Esophagus muscularis mucosa (tissue), 4 donors: ENCODE measurements at places on chromosomes 1 and 21. TPM values are rescaled to one million over a fixed set of nuclear protein-coding genes. Genes with fewer than 3 reads are reported as not detected.

DNA sequence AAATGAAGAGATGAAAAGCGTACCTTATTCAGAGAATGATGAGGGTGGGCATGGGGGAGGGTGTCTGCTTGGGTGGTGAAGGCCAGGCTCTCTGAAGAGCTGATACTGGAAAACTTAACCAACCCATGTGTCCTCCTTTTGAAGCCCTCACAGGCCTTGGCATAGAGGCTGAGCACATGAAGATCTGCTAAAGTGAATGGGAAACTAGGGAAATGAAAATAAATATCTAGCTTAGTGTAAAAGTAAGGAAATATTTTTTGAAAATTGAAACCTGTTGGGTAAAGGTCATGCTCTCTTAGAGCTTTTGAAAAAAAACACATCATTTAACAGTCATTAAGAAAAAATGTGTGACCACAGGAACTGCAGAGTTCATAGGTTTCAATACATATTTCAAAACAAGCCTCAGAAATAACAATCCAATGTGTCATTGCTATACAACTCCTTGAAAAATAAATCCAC is 40.5 kb upstream of the RALGPS2 start:
- H3K4me3 ChIP-seq = no peak overlapping the region
- no peaks in the 10 kb centered on the region for H3K36me3 ChIP-seq
- no peak for DNase-seq
- no peaks in the 10 kb centered on the region for H3K4me1 ChIP-seq

- DNase-seq = no peak
- H3K4me3 ChIP-seq = no peak overlapping the region
- H3K36me3 ChIP-seq = no peaks in the 10 kb centered on the region
- no peak overlapping the region for H3K27ac ChIP-seq
- H3K4me1 ChIP-seq = no peaks in the 10 kb centered on the region
Observed at GRCh38 chr1:20705203-20705755, 12.5 kb downstream of the KIF17 start.

- H3K36me3 ChIP-seq = no peaks in the 10 kb centered on the region
- H3K4me3 ChIP-seq = no peak within 1 kb of the TSS
- no peak within 1 kb of the TSS for H3K27ac ChIP-seq
Observed at GRCh38 chr21:44626673-44627143, at the start of gene KRTAP10-9. KRTAP10-9 (plus strand) TSS chr21:44627093; CDS start chr21:44627172, 79 bp downstream.

DNA sequence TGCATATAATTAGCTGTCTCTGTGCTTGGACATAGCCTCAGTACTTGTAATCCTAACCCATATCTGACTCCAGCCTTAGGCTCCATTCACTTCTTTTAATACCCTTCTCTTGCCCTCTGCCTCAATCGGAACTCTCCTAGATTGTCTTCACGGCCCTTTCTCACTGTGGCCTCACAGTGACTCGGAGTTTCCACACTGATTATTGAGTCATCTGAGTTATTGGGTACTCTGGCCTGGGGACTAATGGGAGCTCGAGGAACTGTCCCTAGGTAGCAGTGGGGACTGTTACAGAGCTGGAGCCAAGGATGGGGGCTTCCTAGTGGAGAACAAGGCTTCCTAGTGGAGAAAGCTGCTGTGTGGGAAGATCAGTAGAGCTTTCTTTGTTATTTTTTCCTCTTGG is 17.0 kb downstream of the TRAF5 start:
- no peak for DNase-seq
- peaks cover 58% of the 10 kb centered on the region for H3K4me1 ChIP-seq
- no peak overlapping the region for H3K27ac ChIP-seq
- H3K36me3 ChIP-seq = no peaks in the 10 kb centered on the region

- H3K27ac ChIP-seq = no peak overlapping the region
- no peaks in the 10 kb centered on the region for H3K27me3 ChIP-seq
- no peak overlapping the region for H3K4me3 ChIP-seq
- DNase-seq = no peak
- no peaks in the 10 kb centered on the region for H3K36me3 ChIP-seq
Observed at GRCh38 chr1:102742426-102742825, 365.9 kb downstream of the COL11A1 start.

DNA sequence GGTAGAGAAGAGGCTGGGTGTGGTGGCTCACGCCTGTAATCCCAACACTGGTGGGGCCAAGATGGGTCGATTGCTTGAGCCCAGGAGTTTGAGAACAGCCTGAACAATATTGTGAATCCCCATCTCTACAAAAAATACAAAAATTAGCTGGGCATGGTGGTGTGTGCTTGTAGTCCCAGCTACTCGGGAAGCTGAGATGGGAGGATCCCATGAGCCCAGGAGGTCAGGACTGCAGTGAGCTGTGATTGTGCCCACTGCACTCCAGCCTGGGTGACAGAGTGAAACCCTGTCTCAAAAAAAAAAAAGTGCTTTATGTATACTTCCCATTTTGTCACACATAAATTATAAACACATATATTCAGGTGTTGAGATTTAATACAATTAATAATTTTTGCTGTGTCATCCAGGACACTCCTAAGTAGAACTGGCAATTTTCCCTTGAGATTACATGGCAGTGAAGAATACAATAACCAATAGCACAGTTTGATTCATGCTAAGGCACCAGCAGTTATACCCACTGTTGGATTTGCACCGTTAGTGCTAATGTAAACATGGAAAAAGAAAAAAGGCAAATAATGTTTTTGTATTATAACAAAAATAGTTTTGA is 15.5 kb downstream of the GABPB2 start:
- no peak overlapping the region for H3K4me3 ChIP-seq
- H3K27me3 ChIP-seq = no peaks in the 10 kb centered on the region
- no peak for DNase-seq
- peaks cover 5% of the 10 kb centered on the region for H3K4me1 ChIP-seq

GRCh38 chr1:208036918-208037766 is 126.2 kb upstream of the CD34 start:
- H3K27ac ChIP-seq = no peak overlapping the region
- H3K4me3 ChIP-seq = no peak overlapping the region
- peaks cover under 1% of the 10 kb centered on the region for H3K4me1 ChIP-seq
- no peaks in the 10 kb centered on the region for H3K27me3 ChIP-seq
- H3K36me3 ChIP-seq = peaks cover 96% of the 10 kb centered on the region

DNA sequence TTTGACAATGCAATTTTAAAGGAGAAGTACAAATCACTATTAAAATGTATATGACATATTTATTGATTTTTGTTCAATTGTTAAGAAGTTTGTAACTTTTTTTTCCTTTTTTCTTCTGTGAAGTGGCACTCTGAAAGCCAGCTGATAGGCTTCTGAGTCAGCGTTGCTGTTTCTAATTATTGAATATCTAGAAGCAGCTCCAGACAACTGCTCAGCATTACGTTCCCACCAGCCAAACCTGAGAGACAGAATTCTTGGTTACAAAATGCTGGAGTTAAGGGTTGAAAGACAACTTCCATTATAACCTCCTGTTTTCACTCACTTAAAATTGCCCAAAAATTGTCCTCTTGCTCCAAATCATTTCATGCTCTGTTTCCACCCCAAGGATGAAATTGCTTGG is 31.4 kb upstream of the LMX1A start:
- peaks cover 15% of the 10 kb centered on the region for H3K4me1 ChIP-seq
- no peak for DNase-seq
- no peak overlapping the region for H3K27ac ChIP-seq
- no peak overlapping the region for H3K4me3 ChIP-seq
- no peaks in the 10 kb centered on the region for H3K27me3 ChIP-seq

- no peaks in the 10 kb centered on the region for H3K36me3 ChIP-seq
- H3K27me3 ChIP-seq = no peaks in the 10 kb centered on the region
- no peak overlapping the region for H3K27ac ChIP-seq
- peaks cover 5% of the 10 kb centered on the region for H3K4me1 ChIP-seq
- no peak overlapping the region for H3K4me3 ChIP-seq
Observed at GRCh38 chr1:3959361-3959760, 59.3 kb upstream of the C1orf174 start.

- no peak for DNase-seq
- H3K4me3 ChIP-seq = no peak overlapping the region
- H3K27me3 ChIP-seq = no peaks in the 10 kb centered on the region
- H3K27ac ChIP-seq = no peak overlapping the region
- H3K36me3 ChIP-seq = no peaks in the 10 kb centered on the region
- peaks cover 6% of the 10 kb centered on the region for H3K4me1 ChIP-seq
Observed at GRCh38 chr21:27306791-27307775, 340.2 kb upstream of the ADAMTS5 start.

- H3K36me3 ChIP-seq = no peaks in the 10 kb centered on the region
- H3K27ac ChIP-seq = no peak overlapping the region
- H3K4me1 ChIP-seq = no peaks in the 10 kb centered on the region
- H3K27me3 ChIP-seq = no peaks in the 10 kb centered on the region
Observed at GRCh38 chr1:168653567-168653966, 75.4 kb downstream of the DPT start.

- H3K36me3 ChIP-seq = peaks cover 59% of the 10 kb centered on the region
- H3K4me1 ChIP-seq = peaks cover 17% of the 10 kb centered on the region
- H3K27me3 ChIP-seq = no peaks in the 10 kb centered on the region
- H3K27ac ChIP-seq = no peak overlapping the region
- DNase-seq = no peak
- no peak overlapping the region for H3K4me3 ChIP-seq
Observed at GRCh38 chr1:19257178-19257914, 5.7 kb downstream of the MRTO4 start.

DNA sequence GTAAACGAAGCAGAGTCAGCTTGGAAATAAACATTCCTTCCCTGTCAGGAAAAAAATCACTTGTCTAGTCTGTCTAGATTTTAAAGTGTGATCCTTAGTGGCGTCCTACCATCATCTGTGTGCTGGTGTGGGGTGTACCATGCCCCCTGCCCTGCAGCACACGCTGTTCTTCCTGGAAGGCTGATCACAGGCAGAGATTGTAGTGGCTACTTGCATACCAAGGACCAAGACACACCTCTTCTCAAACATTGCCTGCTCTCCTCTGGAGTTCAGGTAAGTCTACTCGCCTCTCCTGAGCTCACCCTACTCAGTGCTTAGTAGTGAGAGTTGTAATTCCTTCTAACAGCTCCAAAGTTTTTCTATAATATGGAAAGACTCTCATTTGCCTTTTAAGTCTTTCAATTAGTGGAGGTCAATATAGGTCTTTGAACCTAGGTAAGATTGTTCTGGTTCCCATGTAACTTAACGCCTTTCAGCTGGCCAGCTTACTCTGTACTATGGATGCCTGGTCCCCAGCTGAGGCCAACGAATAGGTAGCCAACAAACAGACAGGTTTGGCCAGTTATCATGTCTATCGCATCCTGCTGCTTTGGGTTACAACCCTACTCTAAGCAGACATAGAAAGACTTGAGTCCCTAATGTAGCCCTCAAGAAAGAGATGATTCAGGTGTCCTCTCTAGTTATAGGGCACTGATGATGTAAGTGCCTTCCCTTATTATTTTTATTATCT is 55.4 kb downstream of the XCL1 start:
- no peak overlapping the region for H3K27ac ChIP-seq
- no peaks in the 10 kb centered on the region for H3K36me3 ChIP-seq
- no peak overlapping the region for H3K4me3 ChIP-seq
- no peaks in the 10 kb centered on the region for H3K27me3 ChIP-seq
- DNase-seq = no peak
- H3K4me1 ChIP-seq = peaks cover 21% of the 10 kb centered on the region

GRCh38 chr1:169107603-169108208 is 1.2 kb downstream of the ATP1B1 start:
- peaks cover 4% of the 10 kb centered on the region for H3K36me3 ChIP-seq
- peak overlapping the region; percentile 98 for H3K27ac ChIP-seq

GRCh38 chr1:17768651-17769241 is 13.6 kb downstream of the ACTL8 start:
- H3K36me3 ChIP-seq = no peaks in the 10 kb centered on the region
- peaks cover 10% of the 10 kb centered on the region for H3K4me1 ChIP-seq
- no peak for DNase-seq
- H3K27me3 ChIP-seq = no peaks in the 10 kb centered on the region
- H3K27ac ChIP-seq = peak overlapping the region; percentile 15

- no peak for DNase-seq
- H3K4me1 ChIP-seq = no peaks in the 10 kb centered on the region
- H3K36me3 ChIP-seq = no peaks in the 10 kb centered on the region
- H3K27me3 ChIP-seq = no peaks in the 10 kb centered on the region
- no peak overlapping the region for H3K4me3 ChIP-seq
Observed at GRCh38 chr1:188762166-188762743, 1715.4 kb downstream of the BRINP3 start.

GRCh38 chr1:241299347-241299746 is 57.7 kb downstream of the RGS7 start:
- H3K27ac ChIP-seq = no peak overlapping the region
- H3K4me3 ChIP-seq = no peak overlapping the region
- no peaks in the 10 kb centered on the region for H3K27me3 ChIP-seq
- DNase-seq = no peak

- H3K4me1 ChIP-seq = no peaks in the 10 kb centered on the region
- H3K27me3 ChIP-seq = no peaks in the 10 kb centered on the region
- no peak overlapping the region for H3K27ac ChIP-seq
- no peak for DNase-seq
- no peak overlapping the region for H3K4me3 ChIP-seq
Observed at GRCh38 chr1:235199441-235199840, 38.4 kb upstream of the RBM34 start.

DNA sequence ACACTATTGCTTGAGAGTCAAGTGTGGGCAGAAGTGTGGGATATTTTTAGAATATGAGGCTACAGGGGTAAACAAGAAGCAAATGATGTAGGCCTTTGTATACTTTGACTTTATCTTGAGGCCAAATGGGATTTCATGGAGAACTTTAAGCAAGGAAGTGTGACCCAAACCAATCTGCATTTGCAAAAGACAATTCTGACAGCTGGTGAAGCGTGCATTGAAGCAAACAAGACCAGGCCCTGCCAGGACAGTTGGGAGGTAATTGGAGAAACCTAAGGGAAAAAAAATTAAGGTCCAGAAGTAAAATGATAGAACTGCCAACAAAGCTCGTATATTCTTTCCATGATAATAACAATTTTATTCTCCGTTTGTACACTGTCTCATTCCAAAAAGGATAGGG is 168.3 kb downstream of the TM2D1 start:
- H3K27ac ChIP-seq = no peak overlapping the region
- no peaks in the 10 kb centered on the region for H3K4me1 ChIP-seq
- H3K4me3 ChIP-seq = no peak overlapping the region

DNA sequence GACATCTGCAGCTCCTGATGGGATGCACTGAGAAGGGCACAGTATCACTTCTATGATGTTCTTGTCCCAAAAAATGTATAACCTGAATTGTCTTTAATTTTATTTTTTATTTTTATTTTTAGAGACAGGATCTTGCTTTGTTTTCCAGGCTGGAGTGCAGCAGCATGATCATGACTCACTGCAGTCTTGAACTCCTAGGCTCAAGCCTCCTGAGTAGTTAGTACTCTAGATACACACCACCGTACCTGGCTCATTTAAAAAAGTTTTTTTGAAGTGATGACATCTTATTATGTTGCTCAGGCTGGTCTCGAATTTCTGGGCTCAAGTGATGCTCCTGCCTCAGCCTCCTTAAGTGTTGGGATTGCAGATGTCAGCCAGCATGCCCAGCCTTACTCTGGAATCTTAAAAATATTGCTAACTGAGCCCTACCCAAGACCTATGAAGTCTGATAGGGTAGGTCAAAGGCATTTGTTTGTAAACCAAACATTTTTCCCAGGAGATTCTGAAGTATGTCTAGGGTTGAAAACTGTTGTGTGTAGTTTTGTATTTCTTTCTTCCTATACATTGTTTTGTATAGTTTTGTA is 68.9 kb downstream of the ATF6 start:
- peaks cover 20% of the 10 kb centered on the region for H3K4me1 ChIP-seq
- no peak for DNase-seq
- no peak overlapping the region for H3K27ac ChIP-seq
- H3K4me3 ChIP-seq = no peak overlapping the region
- H3K36me3 ChIP-seq = no peaks in the 10 kb centered on the region

Gene TMEM51
- total RNA-seq = 12.4 TPM

Gene PSMG1
- 24.5 TPM for total RNA-seq

Gene NLRP3
- 1.7 TPM for total RNA-seq

Gene CHI3L2
- total RNA-seq = not detected

Gene SERINC2
- 3.1 TPM for total RNA-seq

Gene B3GALT2
- 2.5 TPM for total RNA-seq

Gene TNFRSF4
- total RNA-seq = 1.1 TPM

Gene CPT2
- total RNA-seq = 11.4 TPM

Gene KCNN3
- total RNA-seq = 11.4 TPM
